ENCODE measurements at places on chromosomes 16 and 17. TPM values are rescaled to one million over a fixed set of nuclear protein-coding genes. Genes with fewer than 3 reads are reported as not detected.

GRCh38 chr16:61952841-61953240 lies 83.4 kb downstream of the CDH8 start:
- no peak for DNase-seq

The DOC2A gene
- total RNA-seq = 5.0 TPM

The SERPINF2 gene
- 68.6 TPM for total RNA-seq

DNA sequence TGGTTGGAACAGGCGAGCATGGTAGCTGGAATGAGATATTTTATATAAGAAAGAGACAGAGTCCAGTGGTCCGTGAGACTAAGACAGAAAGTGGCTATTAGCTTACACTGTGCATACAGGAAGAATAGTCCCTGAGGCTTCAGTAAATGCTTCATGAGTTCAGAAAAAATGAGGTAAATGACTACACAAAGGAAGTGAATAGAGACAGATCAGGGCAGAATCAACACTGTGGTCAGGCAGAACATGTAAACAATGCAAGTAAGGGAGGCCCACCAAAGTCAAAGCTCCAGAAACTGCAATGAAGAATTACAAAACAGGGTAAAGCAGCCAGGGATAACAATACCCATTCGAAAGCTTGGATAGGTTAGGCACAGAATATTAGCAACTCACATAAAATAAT lies 4.8 kb downstream of the ABCA10 start:
- DNase-seq = no peak

DNA sequence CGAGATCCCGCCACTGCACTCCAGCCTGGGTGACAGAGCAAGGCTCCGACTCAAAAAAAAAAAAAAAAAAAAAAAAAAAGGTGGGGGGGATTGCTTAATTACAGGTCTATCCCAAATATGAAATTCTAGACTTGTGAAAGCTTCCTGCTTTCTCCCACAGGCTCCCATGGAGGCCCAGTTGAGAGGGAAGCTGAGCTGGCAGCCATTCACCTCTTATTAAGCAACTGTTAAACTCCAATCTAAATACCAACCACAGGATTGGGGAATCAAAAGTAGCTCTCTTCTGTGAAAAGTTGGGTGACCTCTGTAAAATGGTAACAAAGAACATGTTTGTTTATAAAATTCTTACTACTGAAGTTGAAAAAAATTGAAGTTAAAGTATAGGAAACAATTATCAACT lies 45.8 kb upstream of the STAC2 start:
- DNase-seq = no peak

DNA sequence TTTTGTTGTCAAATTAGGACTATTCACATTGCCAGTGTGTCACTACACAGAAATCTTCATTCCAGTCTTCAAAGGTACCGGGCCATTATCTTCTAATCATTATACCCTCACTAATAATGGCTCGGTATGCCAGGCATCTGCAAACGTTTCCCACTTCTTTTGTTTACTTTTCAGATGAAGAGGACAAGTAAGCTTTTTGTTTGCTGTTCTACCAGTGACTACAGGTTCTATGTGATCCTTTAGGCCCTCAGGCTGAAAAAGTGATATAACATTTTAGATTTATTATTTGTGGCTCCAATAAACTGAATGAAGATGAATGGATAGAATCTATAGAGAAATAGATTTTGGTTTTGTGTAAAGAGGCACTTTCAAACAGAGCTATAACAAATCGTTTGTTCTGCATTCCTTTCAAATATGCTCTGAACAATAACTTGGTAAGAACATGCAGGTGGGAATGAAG lies 403 bp upstream of the KRTAP3-1 start:
- DNase-seq = no peak

DNA sequence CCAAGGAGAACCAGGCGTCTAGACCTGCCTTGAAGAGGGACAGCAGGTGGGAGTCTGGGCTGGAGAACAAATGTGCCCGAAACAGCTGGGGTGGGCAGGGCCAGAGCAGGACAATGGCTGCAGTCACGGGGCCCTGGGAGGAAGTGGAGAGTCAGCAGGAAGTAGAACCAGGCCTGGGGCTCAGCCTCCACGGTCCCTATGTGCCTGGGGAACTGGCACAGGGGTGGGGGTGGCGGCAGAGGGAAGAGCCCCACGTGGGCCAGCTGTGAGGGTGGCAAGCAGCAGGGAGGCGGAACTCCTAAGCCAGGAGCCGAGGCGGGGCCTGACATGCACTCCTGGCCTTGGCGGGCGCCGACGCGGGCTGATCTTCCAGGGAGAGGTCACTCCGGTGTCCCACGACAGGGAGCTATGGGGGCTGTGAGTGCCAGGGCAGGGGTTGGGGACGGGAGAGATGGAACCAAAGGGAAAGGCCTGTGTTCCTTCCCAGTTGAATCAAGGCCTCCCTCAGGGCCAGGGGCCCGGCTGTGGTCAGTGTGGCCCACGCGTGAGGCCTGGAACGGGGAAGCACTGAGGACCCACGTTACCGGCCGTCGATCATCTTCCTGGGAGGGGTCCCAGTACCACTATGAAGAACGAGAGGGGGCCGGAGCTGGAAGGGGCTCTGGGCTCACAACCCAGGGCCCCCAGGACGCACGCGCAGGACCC lies 42.7 kb downstream of the TIMM22 start:
- no peak for DNase-seq

DNA sequence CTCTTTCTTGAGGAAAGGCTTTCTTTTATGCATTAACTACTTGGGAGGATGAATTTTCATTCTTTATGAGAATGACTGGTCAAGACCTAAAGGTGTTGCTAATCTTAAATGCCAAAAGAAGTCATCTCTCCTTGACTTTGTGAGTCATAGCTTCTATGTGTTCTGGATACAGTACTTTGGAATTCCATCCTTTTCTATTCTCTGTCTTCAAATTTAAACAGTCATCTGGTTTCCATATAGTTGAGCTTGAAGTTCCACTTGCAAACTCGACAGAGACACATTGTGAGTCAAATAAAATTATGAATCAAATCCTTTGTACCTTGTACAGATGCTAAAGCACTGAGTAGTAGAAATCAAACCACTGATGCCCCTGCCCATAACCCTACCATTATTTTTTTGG lies 271.9 kb upstream of the PMFBP1 start:
- DNase-seq = no peak
